Lung microvascular endothelial cell (primary cell): ENCODE measurements at places on chromosomes 2 and 18.

DNA sequence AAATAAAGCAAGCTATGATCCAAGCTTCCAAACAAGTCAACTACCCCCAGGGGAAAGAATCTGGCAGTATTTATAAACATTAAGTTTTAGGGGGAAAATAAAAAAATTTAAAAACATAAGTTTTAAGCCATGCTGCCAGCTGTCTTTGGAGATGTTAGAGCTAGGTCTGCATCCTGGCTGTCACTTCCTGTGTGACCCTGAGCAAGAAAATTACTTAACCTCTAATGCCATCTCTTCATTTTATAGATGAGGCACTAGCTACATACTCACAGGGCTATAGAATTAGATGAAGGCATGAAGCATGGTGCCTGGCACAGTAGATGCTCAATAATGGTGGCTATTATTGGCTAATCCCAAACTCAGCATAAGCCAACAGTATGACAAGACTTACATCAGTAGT is 28.1 kb downstream of the STARD7 start:
- no peak for DNase-seq

- no peak for DNase-seq
These were observed 3.7 kb upstream of the MRPS9 start for GRCh38 chr2:105034170-105034569.

GRCh38 chr2:1476617-1477195 is 63.4 kb downstream of the TPO start:
- DNase-seq: no peak

- DNase-seq: no peak
These were observed 100.8 kb upstream of the KCTD1 start for GRCh38 chr18:26649193-26649543.

DNA sequence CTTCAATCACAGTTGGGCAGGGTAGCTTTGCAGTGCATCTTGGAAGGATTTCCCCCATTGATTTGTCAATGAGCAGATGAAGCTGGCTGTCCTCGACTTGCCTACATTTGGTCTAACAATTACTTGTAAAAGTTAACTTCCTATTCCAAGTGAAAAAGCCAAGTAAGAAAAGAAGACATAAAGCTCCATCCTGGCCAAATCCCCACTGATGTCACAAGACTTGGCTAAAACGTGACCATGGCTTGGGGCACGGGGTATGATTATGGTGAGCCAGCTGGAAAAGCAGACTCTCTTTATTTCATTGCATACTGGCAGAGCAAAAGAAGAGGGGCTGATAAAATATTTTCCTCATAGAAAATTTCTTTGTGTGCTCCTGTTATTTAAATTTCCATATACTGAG is 25.4 kb upstream of the PID1 start:
- no peak for DNase-seq

DNA sequence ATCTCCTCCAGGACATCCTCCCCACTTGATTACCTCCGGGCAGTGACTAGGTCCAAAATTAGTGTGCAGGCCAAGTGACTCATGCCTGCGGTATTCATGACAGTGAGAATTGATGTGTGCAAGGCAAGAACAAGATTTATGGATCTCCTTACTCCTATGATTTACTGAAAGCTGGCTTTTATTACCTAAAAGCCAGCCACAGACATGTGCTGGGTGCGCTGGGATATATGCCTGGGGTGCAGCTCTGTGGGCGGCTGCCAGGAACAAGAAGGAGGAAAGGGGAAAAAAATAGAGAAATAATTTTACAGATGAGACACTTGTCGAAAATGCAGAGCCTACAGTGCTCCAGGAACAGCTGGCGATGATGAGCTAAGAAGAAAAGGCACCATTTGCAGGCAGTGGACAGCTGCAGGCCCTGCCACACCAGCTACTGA is 359.3 kb downstream of the CMPK2 start:
- DNase-seq: no peak

- no peak for DNase-seq
These were observed 144.7 kb downstream of the NDUFA10 start for GRCh38 chr2:239880396-239880795.

GRCh38 chr2:240586919-240587800 is 626 bp downstream of the CAPN10 start:
- peak; percentile 37 for DNase-seq

GRCh38 chr18:47191961-47192360 is 15.8 kb upstream of the IER3IP1 start:
- DNase-seq: peak; percentile 73

- DNase-seq: no peak
These were observed 247.0 kb downstream of the ALPK2 start for GRCh38 chr18:58381676-58382411.

DNA sequence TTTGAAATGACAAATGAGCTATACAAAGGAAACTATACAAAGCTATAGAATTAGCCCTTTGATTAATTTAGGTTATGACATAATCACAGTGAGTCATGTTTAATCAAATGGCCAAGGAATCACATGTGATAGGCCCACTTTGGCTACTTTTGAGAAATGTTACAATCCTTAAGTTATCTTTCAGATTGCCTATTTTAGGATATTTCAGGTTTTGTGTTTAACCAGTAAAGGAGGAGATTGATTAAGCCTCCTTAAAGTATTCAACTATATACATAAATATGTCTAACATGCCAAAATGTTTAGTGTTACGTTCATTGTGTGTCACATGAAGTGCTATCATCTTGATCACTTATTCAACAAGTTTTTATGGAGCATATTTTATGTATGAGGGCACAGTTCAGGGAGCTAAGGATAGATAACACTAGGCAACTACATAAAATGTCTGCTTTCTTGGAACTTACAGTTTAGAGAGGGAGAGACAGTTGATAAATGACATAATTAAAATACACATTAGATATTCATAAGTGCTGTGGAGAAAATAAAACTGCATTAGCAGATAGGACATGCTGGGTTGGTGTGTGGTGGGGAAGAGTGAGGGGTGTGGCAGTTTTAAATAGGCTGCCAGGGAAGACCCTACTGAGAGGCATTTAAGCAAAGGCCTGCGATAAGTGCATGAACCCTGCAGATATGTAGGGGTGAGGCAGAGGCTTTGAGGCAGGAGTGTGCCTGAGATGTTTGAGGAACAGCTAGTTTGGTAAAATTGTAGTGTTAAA is 77.2 kb downstream of the LTBP1 start:
- DNase-seq: peak; percentile 42

- DNase-seq: peak; percentile 21
These were observed 100.8 kb upstream of the ATP5MC3 start for GRCh38 chr2:175282300-175282699.

- DNase-seq: peak; percentile 81
These were observed 129.2 kb downstream of the ETAA1 start for GRCh38 chr2:67526283-67526682.

- DNase-seq: peak; percentile 79
These were observed 94.7 kb upstream of the ARHGAP15 start for GRCh38 chr2:143034292-143035074.

DNA sequence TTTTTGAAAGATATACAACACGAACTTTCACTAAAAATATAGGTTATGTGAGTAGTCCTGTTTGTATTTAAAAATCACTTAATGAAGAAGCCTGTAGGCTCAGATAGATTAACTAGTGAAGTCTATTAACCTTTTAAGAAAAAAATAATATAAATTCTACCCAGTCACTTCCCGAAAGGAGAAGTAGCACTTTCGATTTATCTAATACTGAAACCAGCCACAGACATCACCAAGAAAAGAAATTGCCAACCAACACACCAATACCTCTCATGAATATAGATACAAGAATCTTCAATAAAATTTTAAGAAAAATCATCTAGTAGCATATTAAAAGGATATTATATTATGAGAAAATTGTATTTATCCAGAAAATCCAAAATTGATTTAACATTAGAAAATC is 160.5 kb downstream of the GALNT13 start:
- no peak for DNase-seq

GRCh38 chr2:116874021-116874420 is 940.5 kb upstream of the DDX18 start:
- DNase-seq: no peak

GRCh38 chr2:39476524-39476923 is 39.4 kb upstream of the MAP4K3 start:
- no peak for DNase-seq

DNA sequence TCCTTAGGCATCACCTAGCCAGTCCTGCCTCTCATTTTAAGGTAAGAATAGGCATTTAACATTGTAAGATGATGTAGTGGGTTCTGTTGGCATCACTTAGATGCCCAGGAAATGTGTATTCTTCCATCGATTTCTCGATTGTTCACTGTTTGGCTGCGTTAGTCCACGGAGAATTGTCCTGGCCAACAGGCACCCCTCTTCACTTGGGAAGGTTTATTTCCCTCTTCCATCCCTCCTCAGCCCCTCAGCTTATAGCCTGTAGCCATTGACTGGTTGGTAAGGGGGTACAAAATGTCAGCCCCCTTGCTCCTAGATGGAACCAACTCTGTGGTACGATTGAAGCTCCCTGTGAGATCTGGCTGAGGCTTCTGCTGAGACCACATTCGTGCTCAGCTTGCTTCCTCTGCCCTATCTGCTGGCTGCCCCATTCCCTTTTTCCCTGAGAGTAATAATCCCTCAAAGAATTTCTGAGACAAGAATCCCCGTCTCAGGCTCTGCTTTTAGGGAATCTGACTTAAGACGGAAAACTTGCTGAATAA is 43.4 kb downstream of the PLEKHA3 start:
- DNase-seq: peak; percentile 4

DNA sequence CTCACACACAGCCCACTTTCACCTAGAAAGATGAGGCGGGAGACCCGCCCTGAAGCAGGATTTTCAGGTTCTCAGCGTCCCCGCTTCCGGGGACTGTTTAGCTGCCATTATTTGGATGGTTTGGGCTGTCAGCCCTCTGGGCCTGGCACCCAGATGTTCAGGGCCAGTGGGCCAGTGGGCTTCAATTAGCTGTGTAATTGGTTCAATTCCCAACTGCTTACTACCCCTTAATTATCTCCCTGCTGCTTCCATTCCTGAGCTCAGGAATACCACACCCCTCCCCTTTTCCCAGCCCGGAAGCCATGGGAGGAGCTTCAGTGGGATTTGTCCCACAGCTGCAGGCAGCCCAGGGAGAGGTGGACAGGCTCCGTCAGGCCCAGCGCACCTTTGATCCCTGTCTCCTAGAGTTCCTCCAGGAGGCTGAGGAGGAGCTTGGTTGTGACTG is 114.1 kb upstream of the MYCN start:
- peak; percentile 33 for DNase-seq

GRCh38 chr2:83234246-83234645 is 1224.8 kb downstream of the SUCLG1 start:
- no peak for DNase-seq

DNA sequence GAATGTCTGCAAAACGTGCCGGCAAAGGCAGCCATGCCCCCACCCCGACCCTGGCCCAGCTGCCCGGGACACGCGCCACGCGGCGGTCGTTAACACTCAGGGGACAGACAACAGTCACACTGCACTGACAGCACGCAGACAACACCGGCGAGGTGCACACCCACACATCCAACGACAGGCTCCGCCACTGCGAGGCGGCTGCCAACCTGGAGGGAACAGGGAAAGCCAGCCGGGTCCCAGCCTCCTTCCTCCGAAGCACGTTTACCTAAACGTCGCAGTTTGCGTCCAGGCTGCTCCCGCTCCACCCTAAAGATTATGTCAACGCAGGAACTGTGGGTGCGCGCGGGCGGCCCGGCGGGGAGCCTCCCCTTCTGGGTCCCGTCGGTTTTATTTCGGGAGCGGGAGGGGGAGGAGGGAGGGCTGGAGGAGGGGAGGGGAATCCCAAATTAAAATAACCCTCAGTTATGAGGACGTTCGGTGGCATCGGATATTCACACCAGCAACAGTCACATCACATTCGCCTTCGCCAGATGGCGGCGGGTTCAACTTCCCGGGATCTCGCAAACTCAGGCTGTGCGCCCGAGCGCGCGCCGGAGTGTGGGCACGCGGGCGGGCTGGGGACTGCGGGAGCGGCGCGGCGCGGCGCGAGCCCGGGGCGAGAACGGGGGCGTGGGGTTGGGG is 644 bp downstream of the PTGR3 start:
- DNase-seq: peak; percentile 55

GRCh38 chr18:32093523-32093922 is 1.8 kb downstream of the RNF138 start:
- DNase-seq: peak; percentile 46
